Activated naive CD8-positive, alpha-beta T cell treated with anti-CD3 and anti-CD28 coated beads, Interleukin-2, amount 50 U/mL, for 24 hours (primary cell): ENCODE measurements at places on chromosomes 3 and 15.

DNA sequence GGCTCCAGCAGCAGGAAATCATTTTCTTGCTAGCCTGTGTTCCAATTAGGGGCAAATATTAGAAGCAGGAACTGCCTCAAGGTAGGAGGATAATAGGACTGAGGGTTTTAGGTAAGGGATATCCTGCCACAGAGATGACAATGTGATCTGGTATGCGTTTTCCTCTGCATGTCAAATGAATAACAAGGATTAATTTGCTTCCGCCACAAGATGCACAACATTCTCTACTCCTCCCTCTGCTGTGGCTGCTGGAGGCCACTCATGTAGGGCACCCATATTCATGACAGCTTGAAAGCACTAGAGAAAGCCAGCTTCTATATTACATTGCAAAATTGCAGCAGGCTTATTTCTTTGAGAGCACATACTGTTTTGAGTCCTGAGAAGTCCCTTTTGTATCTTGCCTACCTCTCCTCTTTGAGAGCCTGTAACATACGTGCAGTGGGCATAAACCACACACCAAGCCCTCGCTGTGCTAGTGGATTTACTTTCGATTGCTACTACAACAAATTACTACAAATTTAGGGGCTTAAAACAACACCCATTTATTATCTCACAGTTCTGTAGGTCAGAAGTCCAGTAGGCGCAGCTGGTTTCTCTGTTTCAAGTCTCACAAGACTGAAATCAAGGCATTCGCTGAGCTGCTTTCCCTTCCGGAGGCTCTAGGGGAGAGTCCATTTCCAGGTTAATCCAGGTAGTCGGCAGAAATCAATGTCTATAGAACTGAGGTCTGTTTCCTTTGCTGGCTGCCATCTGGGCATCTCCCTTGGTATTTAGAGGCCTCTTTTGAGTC is 5.9 kb upstream of the CD47 start:
- no peak overlapping the region for H3K27ac ChIP-seq
- DNase-seq = no peak
- H3K4me3 ChIP-seq = peak overlapping the region; percentile 26
- no peaks in the 10 kb centered on the region for H3K27me3 ChIP-seq
- no peaks in the 10 kb centered on the region for H3K36me3 ChIP-seq
- peaks cover 82% of the 10 kb centered on the region for H3K4me1 ChIP-seq

DNA sequence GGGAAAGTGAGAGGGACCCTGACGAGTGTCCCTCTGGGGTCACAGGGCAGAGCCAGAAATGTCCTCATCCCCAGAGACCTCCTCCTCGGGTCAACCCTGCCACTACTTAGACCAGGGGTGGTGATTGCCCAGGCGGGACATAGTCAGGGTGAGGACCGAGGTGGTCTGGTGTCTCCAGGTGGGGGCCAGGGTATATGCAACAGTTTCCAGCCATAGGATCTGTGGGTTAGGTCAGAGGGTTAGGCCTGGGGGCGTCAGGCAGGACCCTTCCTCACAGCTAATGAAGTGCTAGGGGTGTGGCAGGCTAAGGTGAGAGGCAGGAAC is 22.3 kb upstream of the FBLN2 start:
- H3K36me3 ChIP-seq = no peaks in the 10 kb centered on the region
- no peak overlapping the region for H3K27ac ChIP-seq
- DNase-seq = no peak
- no peaks in the 10 kb centered on the region for H3K4me1 ChIP-seq

DNA sequence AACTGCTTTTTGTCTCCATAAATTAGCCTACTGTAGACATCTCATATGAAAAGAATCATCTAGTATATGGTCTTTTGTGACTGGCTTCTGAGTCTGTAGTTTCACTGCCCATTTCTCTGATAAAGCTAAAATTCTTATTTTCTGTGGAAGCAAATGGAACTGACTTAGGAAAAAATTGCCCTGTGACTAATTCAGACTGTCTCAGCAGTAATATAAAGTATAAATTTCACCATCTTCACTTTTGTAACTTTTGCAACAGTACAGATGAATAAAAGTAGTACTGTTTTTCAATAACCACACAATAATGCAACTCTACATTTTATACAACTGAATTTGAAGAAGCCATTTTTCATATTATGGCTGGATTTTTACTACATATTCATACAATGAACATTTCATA is 104.1 kb downstream of the TBC1D5 start:
- H3K27me3 ChIP-seq = no peaks in the 10 kb centered on the region
- DNase-seq = no peak
- peaks cover 27% of the 10 kb centered on the region for H3K4me1 ChIP-seq
- peaks cover 8% of the 10 kb centered on the region for H3K36me3 ChIP-seq
- no peak overlapping the region for H3K4me3 ChIP-seq
- H3K27ac ChIP-seq = no peak overlapping the region

- H3K4me3 ChIP-seq = no peak overlapping the region
- no peak for DNase-seq
- H3K27me3 ChIP-seq = peaks cover 37% of the 10 kb centered on the region
- H3K36me3 ChIP-seq = no peaks in the 10 kb centered on the region
- H3K4me1 ChIP-seq = peaks cover 18% of the 10 kb centered on the region
Measured at GRCh38 chr3:3802046-3802445, 2.8 kb downstream of the LRRN1 start.

DNA sequence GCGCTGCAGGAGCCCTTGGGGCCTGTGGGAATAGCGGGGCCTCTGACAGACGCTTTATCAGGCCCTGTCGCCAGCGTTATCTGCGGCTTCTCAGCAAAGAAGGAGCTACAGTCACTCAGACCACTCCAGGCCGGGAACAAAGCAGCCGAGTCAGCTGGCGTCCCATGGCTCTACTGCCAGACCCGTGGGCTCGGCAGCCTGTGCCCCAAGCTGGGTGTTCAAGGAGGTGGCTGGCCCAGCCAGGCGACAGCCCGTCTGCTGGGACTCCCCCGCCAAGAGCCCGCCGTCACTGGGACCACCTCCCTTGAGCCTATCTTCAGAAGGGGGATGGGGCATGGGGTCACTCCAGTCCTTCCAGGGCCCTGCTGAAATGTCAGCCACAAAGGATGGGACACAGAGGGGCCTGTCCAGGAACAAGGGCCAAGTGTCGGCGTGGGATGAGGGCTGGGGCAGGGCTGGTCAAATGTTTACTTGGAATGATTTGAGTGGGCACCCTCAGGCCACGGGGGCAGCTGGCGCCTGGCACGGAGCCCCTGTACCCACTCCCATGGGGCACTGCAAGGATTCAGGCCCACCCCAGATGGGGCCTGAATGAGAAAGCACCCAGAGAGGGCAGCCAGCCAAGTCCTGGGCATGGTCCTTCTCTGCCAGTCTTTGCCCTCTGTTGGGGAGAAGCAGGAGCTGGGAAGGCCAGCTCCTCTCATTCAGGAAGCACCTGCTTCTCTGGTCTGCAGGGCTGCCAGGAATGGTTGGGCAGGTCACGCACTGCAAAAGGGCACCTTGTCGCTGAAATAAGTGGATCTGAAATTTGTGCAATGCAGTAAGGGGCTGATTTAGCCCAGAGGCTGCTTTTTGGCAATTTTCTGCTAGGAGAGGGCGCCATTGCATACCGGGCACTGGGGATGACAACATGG is 148.3 kb downstream of the SMAD6 start:
- H3K36me3 ChIP-seq = no peaks in the 10 kb centered on the region
- peaks cover 4% of the 10 kb centered on the region for H3K4me1 ChIP-seq
- no peak overlapping the region for H3K4me3 ChIP-seq
- H3K27me3 ChIP-seq = peaks cover 22% of the 10 kb centered on the region

- no peaks in the 10 kb centered on the region for H3K27me3 ChIP-seq
- H3K27ac ChIP-seq = no peak overlapping the region
- peaks cover 4% of the 10 kb centered on the region for H3K4me1 ChIP-seq
- peaks cover 6% of the 10 kb centered on the region for H3K36me3 ChIP-seq
- DNase-seq = no peak
- H3K4me3 ChIP-seq = no peak overlapping the region
Measured at GRCh38 chr3:28018925-28019718, 222.3 kb upstream of the CMC1 start.

DNA sequence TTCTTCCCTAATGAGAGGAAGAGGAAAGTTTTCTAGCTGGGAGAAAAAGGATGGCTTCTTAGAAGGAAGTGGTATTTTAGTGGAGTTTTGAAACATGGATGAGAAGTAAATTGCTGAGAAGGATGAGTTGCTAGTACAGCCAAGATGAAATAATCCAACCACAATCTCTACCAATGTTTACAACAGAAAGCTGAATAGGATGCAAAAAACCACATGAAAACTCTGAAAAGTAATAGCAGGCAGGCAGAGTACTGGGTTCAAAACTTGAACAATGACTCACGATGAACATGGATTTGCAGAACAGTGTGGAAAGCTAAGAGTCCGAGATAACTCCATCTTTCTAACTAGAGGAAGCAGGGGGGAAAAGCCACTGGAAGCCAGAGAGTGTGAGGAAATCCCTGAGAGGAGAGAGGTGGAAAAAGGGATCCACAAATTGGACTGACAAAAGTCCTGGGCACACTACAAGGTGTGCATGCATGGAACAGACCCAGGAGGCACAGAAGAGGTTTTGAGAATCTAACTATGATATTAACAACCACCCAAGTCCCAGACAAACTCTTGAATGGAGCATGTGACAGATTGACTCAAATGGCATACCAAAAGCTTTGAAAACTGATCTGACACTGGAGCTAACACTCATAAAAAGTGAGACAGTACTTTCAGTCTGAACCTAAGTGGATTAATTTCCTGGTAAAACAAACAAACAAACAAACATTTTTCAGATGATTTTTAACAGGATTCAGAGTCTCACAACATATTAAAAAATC is 76.7 kb downstream of the ST6GAL1 start:
- no peak overlapping the region for H3K27ac ChIP-seq
- no peak overlapping the region for H3K4me3 ChIP-seq
- H3K4me1 ChIP-seq = peaks cover 74% of the 10 kb centered on the region

DNA sequence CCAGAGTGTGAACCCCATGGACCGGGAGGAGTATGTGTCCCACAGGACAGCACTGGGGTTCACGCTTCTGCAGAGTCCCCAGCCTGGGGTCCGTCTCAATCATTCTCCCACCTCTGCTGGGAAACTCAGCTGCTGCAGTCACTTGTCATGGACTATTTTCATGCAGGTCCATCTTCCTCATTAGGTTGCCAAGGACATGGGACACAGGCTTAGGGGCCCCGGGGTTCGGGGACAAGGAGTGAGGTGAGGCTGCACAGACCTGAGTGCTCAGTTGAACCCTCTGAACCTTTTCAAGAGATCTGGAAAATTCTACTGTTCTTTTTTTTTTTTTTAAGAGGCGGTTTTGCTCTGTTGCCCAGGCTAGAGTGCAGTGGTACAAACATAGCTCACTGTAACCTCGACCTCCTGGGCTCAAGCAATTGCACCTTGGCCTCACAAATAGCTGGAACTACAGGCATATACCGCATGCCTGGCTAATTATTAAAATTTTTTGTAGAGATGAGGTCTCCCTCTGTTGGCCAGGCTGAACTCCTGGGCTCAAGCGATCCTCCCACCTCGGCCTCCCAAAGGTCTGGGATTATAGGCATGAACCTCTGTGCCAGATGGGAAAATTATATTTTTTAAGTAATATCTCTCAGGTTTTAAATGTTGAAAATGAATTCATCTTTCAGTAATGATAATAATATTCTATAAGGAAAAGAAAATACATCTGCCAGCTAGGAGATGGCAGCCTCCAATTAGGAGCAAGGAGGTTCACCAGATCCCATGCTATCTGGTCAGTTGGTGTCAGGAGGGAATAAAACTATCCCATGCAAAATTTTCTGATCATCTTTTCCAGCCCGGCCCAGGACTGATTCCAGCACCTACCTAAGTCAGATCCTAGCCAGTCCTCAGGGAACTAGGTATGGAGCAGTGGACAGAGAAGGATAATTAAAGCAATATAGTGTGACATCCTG is 45.2 kb downstream of the RPN1 start:
- H3K36me3 ChIP-seq = no peaks in the 10 kb centered on the region
- no peak overlapping the region for H3K27ac ChIP-seq
- DNase-seq = no peak
- H3K27me3 ChIP-seq = peaks cover 3% of the 10 kb centered on the region
- no peak overlapping the region for H3K4me3 ChIP-seq

- DNase-seq = no peak
- peaks cover 7% of the 10 kb centered on the region for H3K4me1 ChIP-seq
- no peaks in the 10 kb centered on the region for H3K27me3 ChIP-seq
- H3K4me3 ChIP-seq = peak overlapping the region; percentile 66
- H3K36me3 ChIP-seq = no peaks in the 10 kb centered on the region
- peak overlapping the region; percentile 46 for H3K27ac ChIP-seq
Measured at GRCh38 chr3:46845397-46845859, 17.8 kb downstream of the MYL3 start.

DNA sequence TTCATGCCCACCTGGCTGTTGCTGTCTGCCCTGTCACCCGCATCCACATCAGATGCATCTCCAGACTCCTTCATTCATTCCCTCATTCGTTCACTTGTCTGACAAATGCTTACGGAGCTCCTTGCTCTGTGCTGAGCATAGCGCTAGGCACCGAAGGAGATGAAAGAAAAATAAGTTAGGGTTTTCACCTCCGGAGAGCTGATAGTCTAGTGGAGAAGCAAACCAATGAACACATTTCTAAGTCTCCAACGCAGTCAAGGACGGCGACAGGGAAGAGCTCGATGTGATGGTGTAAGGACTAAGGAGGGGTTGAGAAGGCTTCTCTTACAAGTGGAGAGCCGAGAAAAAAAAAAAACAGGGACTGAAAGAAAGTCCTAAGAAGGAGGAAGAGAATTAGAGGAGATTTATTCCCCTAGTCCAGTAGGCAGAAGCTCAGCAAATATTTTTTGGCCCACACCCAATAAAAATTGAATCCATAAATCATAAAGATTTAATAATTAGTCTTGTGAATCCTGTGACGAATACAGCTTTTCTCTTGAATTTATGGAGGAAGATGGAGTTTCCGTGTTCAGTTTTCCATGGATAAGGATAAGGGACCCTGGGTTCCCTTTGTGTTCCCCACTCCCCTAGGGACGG is 127.2 kb upstream of the DLG1 start:
- peaks cover 10% of the 10 kb centered on the region for H3K27me3 ChIP-seq
- no peak for DNase-seq
- peak overlapping the region; percentile 7 for H3K27ac ChIP-seq
- no peaks in the 10 kb centered on the region for H3K36me3 ChIP-seq

DNA sequence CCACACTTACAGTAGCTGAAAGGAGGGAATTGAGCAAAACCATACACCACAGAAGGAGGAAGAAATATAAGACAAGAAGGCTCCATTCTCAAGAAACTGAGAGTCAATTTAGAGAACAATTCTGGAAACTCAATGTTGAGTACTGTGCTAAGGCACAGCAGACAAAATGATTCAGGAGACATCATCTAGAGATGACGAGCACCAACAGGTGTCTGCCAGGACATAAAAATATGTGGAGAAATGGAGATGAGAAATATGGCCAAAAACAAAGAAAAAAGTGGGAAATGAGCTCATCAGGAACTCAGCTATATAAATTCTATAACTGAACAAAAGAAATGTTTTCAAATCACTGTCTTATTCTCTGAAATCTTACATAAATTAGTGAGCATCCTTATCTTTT is 343.7 kb downstream of the ERC2 start:
- no peak for DNase-seq
- H3K4me3 ChIP-seq = no peak overlapping the region
- H3K27me3 ChIP-seq = no peaks in the 10 kb centered on the region

DNA sequence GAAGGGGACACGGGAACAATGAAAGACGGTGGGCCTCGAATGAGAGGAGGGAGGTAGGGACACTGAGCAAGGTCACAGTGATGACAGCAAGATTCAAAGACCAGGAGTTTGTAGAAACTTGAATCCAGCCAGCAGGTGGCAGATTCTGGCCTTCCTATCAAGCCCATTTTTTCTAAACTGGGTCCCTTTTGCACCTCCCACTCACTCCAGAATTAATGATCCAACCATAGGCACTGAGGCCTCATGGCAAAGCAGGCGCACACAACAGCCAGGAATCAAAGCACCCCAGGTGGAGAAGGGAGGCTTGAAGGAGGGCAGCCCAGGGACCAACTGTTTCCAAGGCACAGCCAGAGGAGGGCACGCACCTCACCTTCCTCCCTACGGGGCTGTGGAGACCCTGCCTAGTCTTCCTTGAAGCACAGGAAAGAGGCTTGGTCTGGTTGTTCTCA is 90.2 kb downstream of the ANP32A start:
- no peaks in the 10 kb centered on the region for H3K27me3 ChIP-seq
- DNase-seq = peak; percentile 10
- H3K27ac ChIP-seq = no peak overlapping the region
- no peaks in the 10 kb centered on the region for H3K36me3 ChIP-seq
